H4 (cell line): ENCODE measurements at places on chromosomes 7 and 10. TPM values are rescaled to one million over a fixed set of nuclear protein-coding genes. Genes with fewer than 3 reads are reported as not detected.

Gene OR13A1
- not detected in 2 replicates for total RNA-seq

Gene TMEM184A
- total RNA-seq, result 2.3 and 4.4 TPM in 2 replicates

Gene PON1
- not detected in 2 replicates for total RNA-seq

Gene NACAD
- 2.0 TPM in 2 replicates for total RNA-seq

Gene ZNF804B
- total RNA-seq, result 0.10 and 0.17 TPM in 2 replicates

Gene NKX2-3
- total RNA-seq, result not detected in 2 replicates

Gene NUTM2E
- total RNA-seq, result not detected in 2 replicates

Gene ITGA8
- total RNA-seq, result 9.2 and 17.2 TPM in 2 replicates

Gene TMEM26
- not detected in 2 replicates for total RNA-seq

Gene CPA2
- not detected in 2 replicates for total RNA-seq

Gene GALNT17
- 0.70 and 0.76 TPM in 2 replicates for total RNA-seq

Gene FGFR2
- 3.7 and 5.0 TPM in 2 replicates for total RNA-seq

Gene UTF1
- total RNA-seq, result not detected in 2 replicates

Gene KLLN
- not detected in 2 replicates for total RNA-seq

Gene ANKRD61
- 1.3 TPM in 1 of 2 replicates, not detected in the other for total RNA-seq

Gene CAV1
- total RNA-seq, result 210 and 218 TPM in 2 replicates

Gene CLCN1
- not detected in 2 replicates for total RNA-seq

Gene CYP3A4
- total RNA-seq, result not detected in 2 replicates
